ENCODE measurements at places on chromosomes 7 and 10.

DNA sequence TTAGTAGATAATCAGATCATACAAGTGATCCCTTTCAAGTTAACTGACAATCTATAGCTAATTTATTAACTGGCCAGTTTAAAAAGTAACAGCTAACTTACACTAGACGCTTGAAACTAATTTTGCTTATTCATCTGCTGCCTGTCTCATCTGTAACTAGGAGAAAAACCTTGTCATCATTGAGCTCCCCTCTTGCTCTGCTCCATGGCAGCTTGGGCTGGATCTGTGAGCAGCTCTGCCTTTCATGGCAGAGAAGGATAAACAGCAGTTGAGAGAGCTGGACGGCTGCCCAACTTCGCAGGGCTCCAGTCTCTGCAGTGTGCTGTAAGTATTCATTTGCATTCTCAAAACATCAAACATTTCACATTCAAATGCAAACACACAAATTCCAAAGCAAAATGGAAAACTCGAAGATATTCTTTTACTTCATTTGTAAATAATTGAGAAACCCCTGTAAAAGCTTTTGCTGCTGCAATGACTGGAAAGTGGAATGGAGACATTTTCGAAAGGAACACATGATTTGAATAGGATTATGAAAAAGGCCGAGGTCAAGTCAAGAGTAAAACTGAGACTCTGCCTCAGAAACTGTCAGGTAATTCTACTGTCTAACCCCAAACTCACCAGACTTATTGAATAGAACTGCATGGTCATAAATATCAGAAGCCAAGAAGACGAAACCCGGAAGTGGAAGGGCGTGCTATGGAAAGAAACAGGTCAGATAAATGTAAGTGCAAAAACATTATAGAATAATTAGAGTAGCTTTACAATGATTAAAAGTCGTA lies 17.6 kb downstream of the SLC35B4 start:
- DNase-seq = no peak

DNA sequence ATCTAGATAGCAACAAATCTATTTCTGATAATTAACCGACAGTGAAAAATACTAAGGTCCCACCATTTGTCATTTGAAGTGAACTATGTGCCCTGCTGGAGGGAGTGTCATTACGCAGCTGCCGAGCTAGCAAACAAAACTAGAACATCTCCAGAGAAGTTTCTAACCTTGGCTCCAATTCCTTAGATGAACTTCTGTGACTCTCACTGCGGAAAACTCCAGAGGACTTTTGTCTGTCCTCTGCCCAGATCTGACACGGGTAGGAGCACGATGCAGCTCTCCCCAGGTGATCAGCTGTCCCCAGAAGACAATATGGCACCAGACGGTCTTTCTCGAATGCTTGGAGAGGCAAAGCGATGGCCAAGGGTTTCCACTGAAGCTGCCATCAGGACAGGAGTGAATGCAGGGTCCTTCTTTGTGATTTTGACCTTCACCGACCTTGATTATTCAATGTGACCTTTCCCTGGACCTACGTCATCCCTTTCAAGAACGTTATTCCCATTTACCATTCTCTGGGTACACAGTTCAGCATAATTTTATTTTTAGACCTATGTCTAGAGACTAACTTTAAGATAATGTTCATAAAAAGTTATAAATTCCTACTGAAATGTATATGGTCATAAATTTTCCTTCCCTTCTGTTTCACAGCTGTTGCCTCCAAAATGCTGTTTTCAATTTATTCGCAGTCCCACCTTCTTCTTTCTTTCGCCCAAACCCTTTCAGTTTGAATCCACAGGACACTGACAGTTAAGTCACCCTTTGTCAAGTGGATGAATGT lies 116.7 kb upstream of the C7orf33 start:
- no peak for DNase-seq

GRCh38 chr10:131915990-131916766 lies 15.4 kb downstream of the PPP2R2D start:
- DNase-seq = no peak

DNA sequence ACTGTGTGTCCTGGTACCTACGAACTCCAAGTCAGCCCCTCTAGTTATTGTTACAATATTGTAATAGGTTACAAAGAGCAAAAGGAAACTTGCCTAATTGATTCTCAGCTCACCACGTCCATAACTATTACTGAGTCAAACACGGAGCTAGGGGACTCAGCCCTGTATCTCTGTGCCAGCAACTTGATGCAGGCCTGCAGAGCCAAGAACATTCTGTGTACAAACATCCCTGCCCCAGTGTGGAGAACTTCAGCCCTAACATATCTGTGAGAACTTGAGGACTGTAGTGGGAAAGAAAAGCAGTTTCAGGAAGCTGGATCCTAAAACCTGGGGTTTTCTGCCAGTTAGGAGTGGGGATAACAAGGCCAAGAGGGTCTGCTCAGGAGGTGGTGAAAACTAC lies 114.9 kb upstream of the PRSS58 start:
- DNase-seq = no peak

GRCh38 chr10:131202990-131203389 lies 108.5 kb downstream of the TCERG1L start:
- DNase-seq = no peak

- no peak for DNase-seq
Measured at GRCh38 chr10:76738991-76739390, 898.6 kb downstream of the KCNMA1 start.

DNA sequence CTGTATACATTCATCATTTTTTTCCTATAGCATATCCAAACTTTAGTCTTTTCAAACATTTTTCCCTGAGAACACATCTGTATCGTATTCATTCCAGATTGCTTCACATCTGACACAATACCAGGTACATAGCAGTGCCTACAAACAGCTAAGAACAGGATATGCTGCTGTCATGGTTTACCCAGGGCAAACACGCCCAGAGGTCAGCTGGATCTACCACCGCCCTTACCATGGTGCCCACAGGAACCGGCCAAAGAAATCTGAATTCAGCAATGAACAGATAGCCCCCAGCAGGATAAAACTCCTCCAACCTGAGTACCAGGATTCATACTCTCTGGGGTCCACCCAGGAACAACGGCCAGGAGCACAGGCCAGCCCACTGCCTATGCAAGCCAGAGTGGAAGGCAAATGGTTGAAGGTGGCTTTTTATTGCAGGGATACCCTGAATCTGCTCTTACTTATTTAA lies 43.0 kb downstream of the TNS3 start:
- no peak for DNase-seq

- no peak for DNase-seq
Measured at GRCh38 chr7:100888988-100889750, at the start of gene UFSP1. UFSP1 (minus strand) TSS chr7:100889715; CDS start chr7:100889271, 444 bp downstream.

- DNase-seq = no peak
Measured at GRCh38 chr7:96045919-96046318, 273.6 kb downstream of the DYNC1I1 start.

- peak; percentile 47 for DNase-seq
Measured at GRCh38 chr7:21767300-21767900, 178.3 kb downstream of the CDCA7L start.

DNA sequence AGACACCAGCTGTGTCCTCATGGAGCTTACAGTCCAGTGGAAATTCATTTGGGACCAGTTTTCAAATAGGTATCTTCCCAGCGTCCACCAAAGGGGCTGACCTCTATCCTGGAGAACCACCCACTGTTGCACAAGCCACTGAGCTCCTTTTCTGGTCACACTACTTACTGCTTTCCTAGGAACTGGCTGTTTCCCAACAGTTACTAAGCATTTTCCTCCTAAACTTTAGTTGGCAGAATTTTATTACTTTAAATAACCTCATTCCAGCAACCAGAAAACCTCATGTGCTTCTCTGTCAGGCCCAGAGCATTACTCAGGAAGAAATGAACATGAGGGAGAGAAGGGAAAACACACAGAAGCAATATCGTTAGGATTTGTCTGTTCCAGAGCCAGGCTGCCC lies 183.1 kb downstream of the GPAM start:
- no peak for DNase-seq

- DNase-seq = no peak
Measured at GRCh38 chr10:32961343-32961894, 3.4 kb upstream of the ITGB1 start.

DNA sequence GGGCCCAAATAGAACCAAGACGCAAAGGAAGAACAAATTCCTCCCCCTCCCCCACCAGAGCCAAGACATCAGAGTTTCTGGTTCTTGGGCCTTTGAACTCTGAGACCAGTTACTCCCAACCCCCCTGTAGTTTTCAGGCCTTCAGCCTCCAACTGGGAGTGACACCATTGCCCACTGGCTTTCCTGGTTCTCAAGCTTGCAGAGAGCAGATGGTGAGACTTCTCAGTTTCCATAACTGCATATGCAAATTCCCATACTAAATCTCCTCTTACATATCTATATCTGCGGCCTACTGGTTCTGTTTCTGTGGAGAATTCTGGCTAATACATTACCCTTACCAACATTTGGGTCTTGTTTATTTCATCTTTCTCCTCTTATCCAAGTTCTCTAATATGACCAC lies 762.9 kb downstream of the GRM8 start:
- no peak for DNase-seq

- DNase-seq = no peak
Measured at GRCh38 chr7:36957620-36958019, 233.3 kb upstream of the AOAH start.

GRCh38 chr10:75070476-75070875 lies 41.0 kb upstream of the SAMD8 start:
- DNase-seq = no peak

GRCh38 chr7:40918701-40919271 lies 784.0 kb downstream of the SUGCT start:
- DNase-seq = no peak

DNA sequence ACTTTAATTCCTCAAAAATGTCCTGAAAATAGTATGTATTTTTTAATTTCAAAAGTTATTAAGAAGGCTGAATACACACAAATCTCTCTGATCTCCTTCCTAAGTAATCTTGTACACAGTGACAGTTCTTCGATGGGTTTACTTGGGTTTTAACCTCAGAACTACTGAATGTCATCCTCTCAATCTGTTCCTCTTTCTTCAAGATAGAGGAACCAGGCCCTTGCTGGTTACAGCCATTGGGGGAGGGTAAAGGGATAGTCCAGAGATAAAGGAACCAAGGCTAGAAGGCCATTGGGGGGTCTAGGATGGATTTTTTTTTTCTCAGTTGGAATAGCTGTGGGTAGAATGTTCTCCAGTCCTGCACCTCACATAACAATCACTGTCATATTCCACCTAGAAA lies 224.9 kb downstream of the SKIDA1 start:
- DNase-seq = no peak

GRCh38 chr7:10476642-10477041 lies 497.0 kb upstream of the PHF14 start:
- no peak for DNase-seq

GRCh38 chr7:98774884-98775283 lies 94.9 kb downstream of the TMEM130 start:
- DNase-seq = no peak

DNA sequence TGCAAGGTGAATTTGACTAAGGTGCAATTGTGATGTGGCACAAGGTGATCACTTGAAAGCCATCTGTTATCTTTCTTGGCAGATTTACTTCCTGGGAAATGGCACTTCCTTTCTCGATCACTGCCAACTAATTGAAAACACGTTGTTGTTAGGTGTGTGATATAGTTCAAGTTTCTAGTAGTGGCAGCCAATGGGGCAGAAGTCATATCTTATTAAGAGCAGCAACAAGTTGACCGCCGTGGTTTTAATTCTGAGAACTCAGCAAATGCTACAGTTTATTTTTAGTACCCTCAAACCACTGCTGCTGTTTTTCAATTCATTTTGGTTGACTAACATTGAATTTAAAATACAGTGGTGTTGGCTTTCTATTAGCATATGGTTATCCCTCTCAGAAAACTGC lies 1.6 kb downstream of the CHN2 start:
- no peak for DNase-seq

DNA sequence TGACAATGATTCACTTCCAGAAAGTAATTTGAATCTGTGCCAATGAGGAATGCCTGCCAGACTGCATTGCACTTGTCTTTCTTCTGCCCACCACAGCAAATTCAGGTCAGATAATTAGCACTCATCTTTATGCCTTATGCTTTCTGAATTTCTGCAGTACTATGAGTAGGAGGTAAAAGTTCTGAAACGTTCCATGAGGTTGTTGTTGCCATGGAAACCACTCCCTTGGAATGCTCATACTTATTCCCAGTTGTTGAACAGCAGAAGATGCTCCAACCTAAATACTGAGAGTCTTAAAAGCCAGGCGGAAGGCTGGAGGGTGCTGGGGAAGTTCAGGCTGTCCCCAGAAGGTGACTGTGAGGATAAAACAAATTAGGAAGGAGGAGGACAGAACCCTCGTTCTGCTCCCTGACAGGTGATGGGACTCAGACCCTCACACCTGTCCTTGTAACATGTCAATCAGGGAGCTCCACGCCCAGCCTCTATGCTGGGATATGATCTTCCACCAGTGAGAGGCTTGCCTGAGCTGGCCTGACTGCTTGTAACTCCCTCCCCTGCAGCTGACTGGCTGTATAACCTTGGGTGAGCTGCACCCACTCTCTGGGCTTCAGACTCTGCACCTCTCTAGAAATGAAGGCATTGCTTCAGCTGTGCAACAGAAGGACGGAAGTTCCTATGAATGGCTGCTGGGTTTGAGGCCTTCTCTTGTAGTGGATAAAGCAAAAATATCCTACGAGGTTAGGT lies 554.3 kb upstream of the MGMT start:
- DNase-seq = no peak

DNA sequence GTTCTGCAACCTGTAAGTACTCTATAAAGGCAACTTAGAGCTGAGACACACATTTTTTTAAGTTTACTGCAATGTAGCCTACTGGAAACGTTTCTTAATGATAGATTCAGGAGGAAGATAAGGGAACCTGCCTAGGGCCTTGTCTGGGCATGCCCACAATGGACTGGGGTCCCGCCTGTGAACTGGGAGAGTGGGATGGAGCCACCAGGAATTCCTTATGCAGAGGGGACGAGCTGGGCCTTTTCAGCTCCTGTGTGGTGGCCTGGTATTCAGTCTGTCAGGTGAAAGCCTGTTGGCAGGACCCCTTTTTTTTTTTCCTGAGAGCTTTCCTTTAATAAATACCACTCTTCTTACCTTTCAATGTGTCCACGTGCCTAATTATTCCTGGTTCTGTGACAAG lies 384.4 kb upstream of the ZWINT start:
- DNase-seq = no peak

GRCh38 chr7:134692344-134692705 lies 45.7 kb downstream of the BPGM start:
- DNase-seq = no peak

- no peak for DNase-seq
Measured at GRCh38 chr10:26869528-26869927, 8.8 kb upstream of the ABI1 start.

GRCh38 chr7:120995654-120996053 lies 7.1 kb downstream of the CPED1 start:
- DNase-seq = no peak

- no peak for DNase-seq
Measured at GRCh38 chr10:5448333-5449001, 36.1 kb downstream of the NET1 start.

GRCh38 chr7:43568529-43568928 lies 14.4 kb upstream of the STK17A start:
- no peak for DNase-seq

Measured in NCI-H1436 treated with DMSO at 0.1 percent for 48 hours (cell line).